Activated T-helper 1 cell treated with anti-CD3 and anti-CD28 coated beads, Interleukin-2, amount 50 U/mL, for 16 hours (primary cell): ENCODE measurements at places on chromosomes 2 and 18.
A peak's percentile ranks its signal among the peaks of the same experiment; 100 is the strongest.

DNA sequence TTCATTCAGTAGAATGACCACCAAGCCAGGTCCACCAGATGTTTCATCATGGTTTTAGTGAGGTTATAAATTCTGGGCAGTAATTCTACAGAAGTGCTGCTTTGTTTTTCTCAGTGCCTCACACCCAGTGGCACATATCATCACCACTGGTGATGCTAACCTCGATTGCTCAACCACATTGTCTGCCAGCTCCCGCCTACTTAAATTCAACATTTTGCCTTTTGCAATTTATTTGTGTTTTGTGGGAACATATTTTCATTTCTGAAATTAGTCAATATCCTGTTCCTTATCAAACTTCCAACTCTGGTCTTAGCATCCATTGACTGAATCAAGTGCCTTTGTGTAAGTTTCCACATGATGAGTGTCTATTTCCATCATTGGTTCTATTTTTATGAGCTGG lies 62.3 kb upstream of the TMEM178A start:
- no peak for DNase-seq

GRCh38 chr2:151552287-151552686 lies 142.6 kb downstream of the RIF1 start:
- no peak for DNase-seq

DNA sequence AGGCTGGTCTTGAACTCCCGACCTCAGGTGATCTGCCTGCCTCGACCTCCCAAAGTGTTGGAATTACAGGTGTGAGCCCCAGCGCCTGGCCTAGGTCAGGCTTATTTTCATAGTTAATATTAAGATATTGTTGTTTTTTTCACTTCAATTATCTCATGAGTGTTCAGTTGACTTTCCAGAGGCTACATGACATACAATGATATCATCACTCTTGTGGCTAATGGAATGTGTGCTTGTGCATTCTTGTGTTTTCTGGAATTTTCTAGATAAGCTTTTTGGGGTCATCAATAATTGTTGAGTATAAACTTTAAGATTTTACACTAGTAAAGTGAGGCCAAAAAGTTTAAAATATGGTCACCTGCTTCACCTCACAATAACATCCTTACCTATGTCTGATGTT lies 180.9 kb downstream of the FIGN start:
- no peak for DNase-seq

DNA sequence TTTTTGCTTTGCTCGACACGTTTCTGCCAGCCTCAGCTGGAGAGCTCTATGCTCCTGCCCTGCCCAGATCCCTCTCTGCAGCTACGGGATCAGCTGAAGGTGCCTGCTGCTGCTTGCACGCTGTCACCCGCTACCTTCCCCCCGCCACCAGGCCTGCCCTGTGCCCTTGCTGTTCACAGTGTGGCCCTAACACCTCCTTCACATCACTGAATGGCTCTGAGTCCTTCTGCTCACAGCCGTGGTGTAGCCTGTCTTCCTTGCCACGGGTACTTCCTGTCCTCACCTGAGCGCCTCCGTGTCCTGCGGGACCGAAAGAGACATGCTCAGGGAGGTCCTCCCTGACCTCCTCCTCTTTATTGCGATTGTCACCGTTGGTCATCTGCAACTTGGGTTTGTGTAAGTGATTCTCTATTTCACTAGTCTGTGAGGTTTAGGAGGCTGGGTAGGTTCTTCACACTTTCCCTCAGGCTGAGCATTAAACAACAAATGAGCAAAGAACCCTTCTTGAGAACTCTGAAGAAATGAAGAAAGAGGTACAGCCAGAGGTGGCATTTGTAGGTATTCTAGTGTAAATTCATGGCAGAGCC lies 127.5 kb downstream of the NCK2 start:
- DNase-seq, result no peak

DNA sequence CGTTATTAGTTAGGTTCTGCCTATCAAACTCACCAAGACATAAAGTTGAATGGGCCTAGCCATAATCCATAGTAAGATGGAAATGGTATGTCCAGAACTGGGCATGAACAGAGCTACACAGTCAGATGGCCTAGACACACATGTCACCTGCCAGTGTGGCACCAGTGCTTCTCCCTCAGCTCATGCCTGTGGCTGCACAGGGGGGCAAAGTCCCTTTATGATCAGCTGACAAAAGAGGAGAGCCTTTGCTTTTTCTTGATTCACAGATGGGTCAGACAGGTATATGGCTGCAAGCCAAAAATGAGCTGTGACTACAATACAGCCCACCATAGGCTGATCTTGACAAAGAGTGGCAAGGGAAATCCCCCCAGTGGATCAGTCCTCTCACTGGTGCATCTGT lies 28.3 kb upstream of the STARD7 start:
- no peak for DNase-seq

GRCh38 chr2:113277474-113278072 lies 1.1 kb downstream of the PAX8 start:
- DNase-seq, result no peak

DNA sequence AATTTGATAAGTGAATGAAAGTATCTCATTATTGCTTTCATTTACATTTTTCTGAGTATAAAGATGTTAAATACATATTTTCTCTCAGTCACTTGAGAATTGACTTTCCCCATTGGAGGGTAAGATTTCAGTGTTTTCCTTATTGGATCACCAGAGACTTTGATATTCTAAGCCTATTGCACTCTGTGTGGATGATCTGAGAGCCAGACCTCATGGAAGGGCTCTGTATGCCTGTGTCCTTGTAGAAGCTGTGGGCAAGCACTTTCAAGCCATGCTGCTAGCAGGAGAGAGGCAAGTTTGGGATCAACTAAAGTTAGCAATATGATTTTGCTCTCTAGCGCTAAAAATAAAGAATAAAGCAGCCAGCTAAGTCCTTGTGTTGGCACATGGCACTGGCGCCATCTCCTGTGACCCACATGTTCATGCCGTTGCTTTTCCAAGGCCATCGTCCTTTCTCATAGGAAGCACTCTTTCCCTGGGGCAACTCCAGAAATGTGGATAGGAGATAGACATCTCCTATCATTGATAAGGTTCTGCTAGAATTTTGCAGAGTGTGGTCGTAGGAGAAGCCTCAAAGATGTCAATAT lies 72.6 kb downstream of the AOX1 start:
- no peak for DNase-seq

DNA sequence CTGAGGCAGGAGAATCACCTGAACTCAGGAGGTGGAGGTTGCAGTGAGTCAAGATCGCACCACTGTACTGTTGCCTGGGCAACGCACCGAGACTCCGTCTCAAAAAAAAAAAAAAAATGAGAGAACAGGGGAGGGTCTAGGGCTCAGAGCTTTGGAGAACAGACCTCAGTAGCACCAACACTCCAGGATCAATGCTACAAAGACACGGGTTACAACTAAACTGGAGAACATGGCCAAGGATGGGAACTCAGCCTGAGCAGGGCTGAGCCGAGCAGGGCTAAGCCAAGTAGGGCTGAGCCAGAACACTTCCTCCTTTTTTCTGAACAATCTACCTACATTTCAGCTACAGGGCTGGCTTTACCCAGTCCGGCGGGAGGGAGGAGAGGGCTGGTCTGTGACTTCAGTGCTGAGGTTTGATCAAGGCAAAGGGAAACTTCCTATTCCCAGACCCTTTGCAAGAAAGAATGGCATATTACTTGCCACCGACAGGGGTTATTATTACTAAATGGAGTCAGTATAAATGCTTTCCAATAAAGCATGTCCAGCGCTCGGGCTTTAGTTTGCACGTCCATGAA lies 2.9 kb upstream of the CASP8 start:
- peak; percentile 15 for DNase-seq

- no peak for DNase-seq
Observed at GRCh38 chr2:204885747-204886146, 340.5 kb downstream of the PARD3B start.
